ENCODE measurements at places on chromosomes 2 and 18. TPM values are rescaled to one million over a fixed set of nuclear protein-coding genes. Genes with fewer than 3 reads are reported as not detected.

The SULT1C2 gene
- not detected for total RNA-seq

The REG1B gene
- total RNA-seq = not detected

The SAG gene
- not detected for total RNA-seq

The IGFBP5 gene
- 52.9 TPM for total RNA-seq

The DHRS9 gene
- total RNA-seq = 17.0 TPM

The OST4 gene
- total RNA-seq = 546 TPM

The CREG2 gene
- total RNA-seq = 0.72 TPM

The RBM44 gene
- total RNA-seq = 0.47 TPM

The TFPI gene
- 294 TPM for total RNA-seq

The CD8A gene
- not detected for total RNA-seq

The IL36RN gene
- total RNA-seq = not detected

The EPAS1 gene
- total RNA-seq = 159 TPM

The GKN1 gene
- not detected for total RNA-seq

The PLEKHM3 gene
- 12.0 TPM for total RNA-seq

The TBR1 gene
- total RNA-seq = under 0.01 TPM

The B3GNT2 gene
- total RNA-seq = 29.9 TPM

The NFE2L2 gene
- total RNA-seq = 26.5 TPM

The TMEM198 gene
- total RNA-seq = not detected

The SCYGR4 gene
- not detected for total RNA-seq

The KIF1A gene
- not detected for total RNA-seq

The ZSWIM2 gene
- total RNA-seq = not detected

The GAREM1 gene
- 1.9 TPM for total RNA-seq

The GAL3ST2 gene
- total RNA-seq = not detected

The TM4SF20 gene
- not detected for total RNA-seq

The EML6 gene
- 0.63 TPM for total RNA-seq

The FSIP2 gene
- total RNA-seq = 0.38 TPM

The SERPINB3 gene
- not detected for total RNA-seq

The CD8B2 gene
- not detected for total RNA-seq

The ALPG gene
- not detected for total RNA-seq

The RBFA gene
- total RNA-seq = 34.3 TPM

The CYBRD1 gene
- total RNA-seq = 20.0 TPM

The SLC35F6 gene
- 17.2 TPM for total RNA-seq

The MGAT4A gene
- 25.5 TPM for total RNA-seq

The PARD3B gene
- 7.0 TPM for total RNA-seq

The FEV gene
- not detected for total RNA-seq

The MROH2A gene
- total RNA-seq = not detected

The IL36B gene
- not detected for total RNA-seq

The TRIM43 gene
- not detected for total RNA-seq

The PKP4 gene
- total RNA-seq = 39.2 TPM

The UGT1A10 gene
- total RNA-seq = not detected

The DLX1 gene
- total RNA-seq = under 0.01 TPM

The XIRP2 gene
- not detected for total RNA-seq

Measured in endothelial cell of coronary artery (primary cell).